ENCODE measurements at places on chromosomes 12 and 14.

DNA sequence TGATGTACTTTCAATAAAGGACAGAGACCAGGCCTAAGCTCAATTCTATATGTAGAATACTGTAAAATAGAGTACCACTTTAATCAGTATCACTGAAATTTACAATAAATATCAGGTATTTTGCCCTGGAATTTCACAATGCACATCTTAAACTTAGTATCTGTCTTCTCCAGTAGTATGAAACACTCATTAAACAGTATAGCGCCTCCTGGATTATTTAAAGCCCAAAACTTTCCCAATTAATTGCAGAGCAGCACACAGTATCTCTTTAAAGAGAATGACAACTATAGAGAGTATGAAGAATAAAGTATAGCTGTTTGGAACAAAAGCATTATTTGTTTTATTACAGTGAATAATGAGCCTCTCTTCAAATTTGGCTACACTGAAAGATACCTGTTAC is 80.2 kb downstream of the BHLHE41 start:
- DNase-seq, result no peak

DNA sequence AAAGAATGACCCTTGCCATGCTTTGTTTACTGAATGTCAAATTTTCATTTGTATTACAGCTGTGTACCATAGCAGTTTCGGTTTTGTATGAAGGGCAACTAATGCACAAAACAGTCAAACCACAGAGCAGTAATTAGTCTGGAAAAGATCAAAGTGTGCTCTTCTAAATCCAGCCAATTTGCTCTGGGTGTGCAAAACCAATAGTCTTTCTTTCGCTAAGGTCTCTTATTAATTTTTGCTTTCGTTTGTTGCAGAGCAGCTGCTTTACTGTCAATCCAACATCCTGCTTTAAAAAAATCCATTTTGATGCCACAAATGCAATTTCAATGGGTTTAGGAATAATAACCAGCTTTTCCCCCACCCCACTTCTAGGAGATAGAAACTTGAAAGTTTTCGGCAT is 114.2 kb downstream of the BRMS1L start:
- peak; percentile 7 for DNase-seq

- no peak for DNase-seq
Observed at GRCh38 chr14:52059649-52060048, 9.2 kb downstream of the NID2 start.

DNA sequence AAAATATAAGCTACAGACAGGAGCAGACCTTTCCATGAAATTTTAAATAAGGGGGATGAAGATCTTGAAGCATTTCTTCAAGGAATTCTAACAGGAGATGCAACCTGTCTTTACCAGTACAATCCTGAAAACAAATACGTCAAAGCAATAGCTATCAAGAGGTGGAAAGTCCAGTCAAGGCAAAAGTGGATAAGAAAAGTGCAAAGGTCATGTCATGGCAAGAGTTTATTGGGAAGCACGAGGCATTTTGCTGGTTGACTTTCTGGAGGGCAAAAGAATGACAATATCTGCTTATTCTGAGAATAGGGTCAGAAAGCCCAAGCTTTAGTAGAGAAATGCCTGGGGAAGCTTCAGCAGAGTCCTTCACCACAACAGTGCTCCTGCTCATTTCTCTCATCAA is 34.3 kb upstream of the PRB4 start:
- no peak for DNase-seq

DNA sequence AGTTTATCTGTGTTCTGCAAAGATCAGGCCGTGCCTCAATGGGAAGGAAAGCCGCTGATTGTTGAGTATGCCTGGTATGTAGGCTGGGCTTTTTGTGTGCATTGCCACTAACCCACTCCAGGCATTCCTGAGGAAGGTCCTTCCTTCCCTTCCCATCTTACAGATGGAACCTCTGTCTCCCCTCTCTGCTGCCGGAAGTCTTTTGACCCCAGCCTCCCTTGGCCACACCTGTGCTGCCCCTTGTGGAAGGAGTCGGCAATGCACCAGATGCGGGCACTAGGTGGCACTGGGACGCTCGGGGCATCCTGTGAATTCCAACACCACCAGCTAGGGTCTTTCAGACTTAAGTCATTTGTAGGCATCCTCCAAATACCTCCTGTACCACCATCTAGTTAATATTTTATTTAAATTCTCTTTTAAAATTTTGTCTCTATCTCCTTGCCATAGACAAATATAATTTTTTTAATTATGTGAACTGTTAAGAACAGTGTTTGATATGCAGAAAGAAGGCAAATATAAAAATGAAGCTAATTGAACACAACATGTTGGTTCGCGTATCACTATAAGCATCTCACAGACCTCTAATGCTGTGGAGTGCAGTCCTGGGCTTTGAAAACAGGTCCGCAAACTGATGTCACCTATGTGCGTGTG is 99.6 kb downstream of the RIN3 start:
- DNase-seq, result peak; percentile 45

DNA sequence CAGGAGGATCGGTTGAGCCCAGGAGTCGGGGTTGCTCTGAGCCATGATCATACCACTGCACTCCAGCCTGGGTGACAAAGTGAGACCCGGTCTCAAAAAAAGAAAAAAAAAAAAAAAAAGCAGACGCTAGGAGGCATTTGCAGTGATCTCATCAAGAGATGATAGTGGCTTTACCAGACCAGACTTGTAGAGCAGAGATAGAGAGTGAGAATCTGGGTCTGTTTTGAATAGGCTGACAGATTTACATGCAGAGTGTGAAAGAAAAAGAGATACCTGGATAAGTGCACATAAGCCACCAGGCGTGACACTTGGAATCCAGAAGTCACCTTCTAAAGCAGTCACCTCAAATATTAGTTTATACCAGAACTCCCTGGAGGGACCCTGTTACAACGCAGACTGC is 21.1 kb upstream of the FLRT2 start:
- DNase-seq, result no peak

- DNase-seq, result no peak
Observed at GRCh38 chr12:44465139-44465538, 411.0 kb downstream of the NELL2 start.

GRCh38 chr14:81341781-81342180 is 58.3 kb downstream of the STON2 start:
- no peak for DNase-seq

- DNase-seq, result peak; percentile 79
Observed at GRCh38 chr12:53324113-53324778, 2.8 kb upstream of the AAAS start.

DNA sequence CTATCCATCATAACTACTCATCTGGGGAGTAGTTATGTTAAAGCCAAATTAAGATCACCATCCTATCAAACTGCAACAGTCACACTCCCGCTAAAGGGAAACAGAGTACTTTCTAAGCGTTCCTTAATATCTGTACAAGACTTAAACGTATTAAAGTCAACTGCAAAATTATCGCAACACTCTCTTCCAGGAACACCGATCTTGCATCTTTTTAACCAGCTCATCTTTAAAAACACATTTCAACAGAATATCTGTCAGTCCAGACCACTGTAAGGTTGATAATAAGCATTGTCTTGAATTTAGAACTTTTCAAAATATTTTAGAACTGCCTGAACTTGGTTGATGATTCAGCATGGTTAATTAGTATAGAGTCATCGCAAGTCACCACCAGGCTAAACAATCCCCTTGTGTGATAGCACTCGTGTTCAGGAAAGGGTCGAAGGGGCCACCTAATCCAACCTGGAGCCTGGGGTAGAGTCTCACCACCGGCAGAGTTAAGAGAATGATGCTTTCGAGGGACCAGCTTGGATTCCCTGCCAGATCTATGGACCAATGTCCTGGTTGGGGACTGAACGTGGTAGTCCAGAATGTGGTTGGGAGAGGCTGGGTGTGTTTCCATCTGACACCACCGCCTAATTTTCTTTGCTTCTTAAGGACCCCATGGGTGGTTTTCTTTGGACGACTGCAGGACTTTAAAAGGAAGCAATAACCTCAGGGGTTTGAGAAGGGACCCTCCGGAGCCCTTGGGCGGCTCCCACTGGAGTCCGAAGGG is 890 bp downstream of the SPTLC2 start:
- peak; percentile 20 for DNase-seq

DNA sequence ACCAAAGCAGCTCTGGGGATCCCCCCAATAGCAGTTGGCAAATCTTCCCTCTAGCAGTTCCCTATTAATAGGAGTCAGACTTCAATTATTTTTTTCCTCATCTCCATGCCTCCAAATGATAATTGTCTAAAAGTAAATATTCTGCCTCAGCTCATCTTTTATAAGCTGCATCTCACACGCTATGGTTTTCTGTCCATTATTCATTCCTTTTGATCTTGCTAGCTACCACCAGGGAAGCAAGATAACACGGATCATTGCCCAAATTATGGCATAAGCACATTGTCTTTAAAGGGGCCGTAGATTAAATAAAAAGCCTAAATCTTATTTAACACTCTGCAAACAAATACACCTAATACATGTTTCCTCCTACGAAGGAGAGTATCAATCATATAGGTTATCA is 670.8 kb upstream of the FLRT2 start:
- no peak for DNase-seq

- DNase-seq, result no peak
Observed at GRCh38 chr12:87802721-87803011, 226.5 kb downstream of the C12orf50 start.

DNA sequence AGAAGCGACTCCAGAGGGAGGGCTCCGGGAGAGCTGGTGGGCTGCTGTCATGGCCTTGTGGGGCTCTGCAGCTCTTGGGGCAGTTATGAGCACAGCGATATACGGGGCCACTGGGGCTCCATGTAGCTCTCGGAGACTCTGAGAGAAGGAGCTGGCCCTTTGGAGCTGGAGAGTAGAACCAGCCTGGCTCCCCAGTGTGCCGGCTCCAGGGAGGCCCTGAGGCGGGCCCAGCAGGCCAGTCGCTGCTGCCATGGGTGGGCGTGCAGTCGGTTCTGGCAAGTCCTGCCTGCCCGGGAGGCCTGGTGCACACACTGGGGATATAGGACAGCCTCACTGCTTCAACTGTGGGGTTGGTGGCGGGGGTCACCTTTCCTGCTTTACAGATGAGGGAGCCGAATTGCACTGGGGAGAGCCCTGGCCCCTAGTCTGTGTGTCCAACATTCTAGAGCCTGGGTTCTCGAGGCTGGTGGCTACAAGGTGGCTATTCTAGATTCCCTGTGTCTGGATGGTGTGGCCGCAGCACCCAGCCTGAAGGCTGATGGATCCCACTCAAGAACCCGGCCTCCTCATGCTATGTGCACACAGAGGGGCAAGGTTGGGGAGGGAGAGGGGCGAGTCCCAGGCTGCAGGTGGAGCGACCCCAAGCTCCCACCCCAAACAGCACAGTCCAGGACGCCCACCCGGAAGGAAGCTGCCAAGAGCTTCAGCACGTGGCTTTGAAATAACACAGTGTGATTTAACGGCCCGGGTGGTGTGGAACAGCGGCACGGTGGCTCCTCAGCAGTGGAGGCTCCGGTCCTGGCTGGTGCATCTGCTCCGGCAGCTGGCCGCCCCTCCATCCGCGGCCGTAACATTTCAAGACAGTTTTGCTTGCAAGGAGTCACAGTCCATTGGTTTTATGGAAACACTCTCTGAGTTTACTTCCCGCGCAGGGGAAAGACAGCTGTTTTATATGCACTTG is 188.3 kb upstream of the C14orf180 start:
- DNase-seq, result no peak

GRCh38 chr14:100440207-100440631 is 117.1 kb downstream of the SLC25A47 start:
- peak; percentile 50 for DNase-seq

GRCh38 chr12:55336002-55336401 is 5.5 kb downstream of the OR6C3 start:
- DNase-seq, result no peak

All from GM20000 (cell line).